WERI-Rb-1 (cell line): ENCODE measurements at places on chromosomes 5 and 9.

DNA sequence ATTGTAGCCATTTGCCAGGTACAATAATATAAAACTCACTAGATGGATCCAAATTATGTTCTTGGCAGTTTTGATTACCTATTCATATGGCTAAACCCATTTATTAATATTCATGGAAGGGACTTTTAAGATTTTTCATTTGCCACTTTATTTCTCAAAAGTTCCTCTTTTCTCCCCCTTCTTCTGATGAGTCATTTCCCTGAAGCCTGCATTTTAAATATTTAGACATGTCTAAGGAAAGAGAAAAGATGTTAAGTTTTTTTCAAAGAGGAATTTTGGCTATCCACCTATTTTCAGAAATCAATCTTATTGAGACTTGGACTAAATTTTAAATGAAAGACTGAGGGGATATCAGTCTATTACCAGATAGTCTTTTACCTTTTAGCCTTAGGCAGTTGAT, 1189.4 kb downstream of the EFNA5 start:
- no peak for DNase-seq

GRCh38 chr9:104240890-104241289, 146.8 kb downstream of the SMC2 start:
- no peak for DNase-seq

DNA sequence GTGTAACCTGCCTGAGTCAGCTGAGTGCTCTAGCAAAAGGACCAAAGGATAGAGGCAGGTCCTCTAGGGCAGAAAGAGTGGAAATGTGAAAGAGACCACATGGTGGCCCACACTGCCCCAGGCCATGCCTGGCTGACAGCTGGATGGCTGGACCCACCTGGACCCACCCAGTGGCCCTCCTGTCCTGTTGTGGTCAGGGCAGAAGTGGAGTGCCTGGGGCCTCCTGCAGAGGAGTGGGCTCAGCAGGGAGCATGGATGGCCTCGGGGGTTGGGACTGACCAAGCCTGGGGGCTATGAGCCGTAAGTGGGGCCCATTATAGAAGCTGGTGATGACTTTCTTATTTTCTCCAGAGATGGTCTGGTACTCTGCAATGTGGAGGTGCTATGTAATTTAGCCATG, 55.7 kb upstream of the FAM120AOS start:
- no peak for DNase-seq

DNA sequence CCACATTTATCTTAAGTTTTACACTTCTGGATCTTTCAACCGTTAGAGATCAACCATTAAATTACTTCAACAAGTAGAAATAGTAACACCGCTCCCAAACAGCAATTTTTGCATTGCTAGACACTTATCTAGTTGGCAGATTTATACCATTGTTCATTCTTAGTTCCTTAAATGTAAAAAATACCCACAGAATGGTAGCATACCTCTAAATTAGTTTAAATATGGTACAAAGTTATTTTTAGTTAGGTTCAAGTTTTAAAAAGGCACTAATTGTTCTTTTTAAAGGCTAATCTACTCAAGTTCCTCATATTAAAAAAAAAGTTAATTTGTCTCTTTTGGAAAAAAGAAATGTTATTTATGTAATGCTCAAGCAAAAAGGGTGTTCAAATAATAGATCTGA, 8.1 kb downstream of the PFDN1 start:
- no peak for DNase-seq

DNA sequence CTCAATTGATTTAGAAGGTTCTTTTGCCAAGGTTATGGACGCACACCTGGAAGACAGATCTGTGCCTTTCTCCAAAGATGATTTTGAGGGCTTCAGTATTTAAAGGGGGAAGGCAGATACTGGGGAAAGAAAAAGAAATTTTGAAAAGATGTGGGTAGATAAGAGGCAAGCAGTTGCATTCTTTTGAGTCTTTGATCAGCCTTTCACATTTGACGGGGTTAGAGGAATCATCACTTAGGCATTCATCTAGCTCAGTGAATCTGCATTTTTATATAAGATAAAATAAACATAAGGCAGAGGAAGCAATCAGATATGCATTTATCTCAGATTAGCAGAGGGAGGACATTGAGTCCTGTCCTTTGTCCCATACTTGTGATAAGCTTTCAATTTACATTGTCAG, 243.4 kb upstream of the RAI14 start:
- DNase-seq: no peak
